ENCODE measurements at places on chromosomes 1 and 21.
A peak's percentile ranks its signal among the peaks of the same experiment; 100 is the strongest.

- peak; percentile 28 for DNase-seq
Measured at GRCh38 chr1:214261206-214262123, 19.5 kb upstream of the SMYD2 start.

DNA sequence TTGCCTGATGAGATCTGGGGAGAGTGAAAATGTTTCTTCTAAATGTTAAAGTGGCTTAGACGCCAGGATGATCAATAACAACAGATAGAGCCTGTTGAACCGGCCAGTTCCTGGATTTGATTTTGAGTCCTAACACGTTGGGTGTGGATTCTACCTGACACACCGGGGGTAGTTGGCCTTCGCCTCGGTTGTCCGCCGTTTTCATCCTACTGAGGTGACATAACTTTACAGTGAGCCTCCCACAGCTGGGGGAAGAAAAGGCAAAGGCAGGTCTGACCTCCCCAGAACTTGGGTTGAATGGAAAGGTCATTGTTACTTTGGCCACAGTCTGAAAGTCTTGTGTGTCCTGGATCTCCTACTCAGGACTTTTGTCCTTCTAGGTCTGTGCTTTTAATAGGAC is 1.1 kb downstream of the PGD start:
- DNase-seq = no peak

GRCh38 chr1:244678697-244679096 is 25.8 kb downstream of the DESI2 start:
- no peak for DNase-seq

- no peak for DNase-seq
Measured at GRCh38 chr1:188023206-188023605, 1194.5 kb downstream of the PLA2G4A start.

- no peak for DNase-seq
Measured at GRCh38 chr1:152972196-152972886, 1.9 kb downstream of the SPRR4 start.

DNA sequence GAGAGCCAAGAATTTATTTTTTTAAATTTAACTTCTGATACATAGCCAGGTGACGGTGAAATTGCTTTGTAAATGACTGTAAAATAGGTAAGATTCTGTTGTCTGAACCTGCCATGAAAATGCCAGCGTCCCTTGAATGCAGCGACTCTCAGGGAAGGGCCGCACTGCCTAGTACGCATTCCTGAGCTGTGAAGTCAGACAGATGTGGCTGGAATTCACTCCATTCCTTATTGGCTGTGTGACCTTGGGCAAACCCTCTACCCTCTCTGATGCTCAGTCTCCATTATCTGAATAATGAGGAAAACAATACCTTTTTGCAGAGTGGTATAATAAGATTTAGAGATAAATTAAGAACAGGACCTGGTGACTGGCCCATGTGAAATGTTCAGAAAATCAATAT is 167.1 kb upstream of the DAB1 start:
- DNase-seq = no peak

DNA sequence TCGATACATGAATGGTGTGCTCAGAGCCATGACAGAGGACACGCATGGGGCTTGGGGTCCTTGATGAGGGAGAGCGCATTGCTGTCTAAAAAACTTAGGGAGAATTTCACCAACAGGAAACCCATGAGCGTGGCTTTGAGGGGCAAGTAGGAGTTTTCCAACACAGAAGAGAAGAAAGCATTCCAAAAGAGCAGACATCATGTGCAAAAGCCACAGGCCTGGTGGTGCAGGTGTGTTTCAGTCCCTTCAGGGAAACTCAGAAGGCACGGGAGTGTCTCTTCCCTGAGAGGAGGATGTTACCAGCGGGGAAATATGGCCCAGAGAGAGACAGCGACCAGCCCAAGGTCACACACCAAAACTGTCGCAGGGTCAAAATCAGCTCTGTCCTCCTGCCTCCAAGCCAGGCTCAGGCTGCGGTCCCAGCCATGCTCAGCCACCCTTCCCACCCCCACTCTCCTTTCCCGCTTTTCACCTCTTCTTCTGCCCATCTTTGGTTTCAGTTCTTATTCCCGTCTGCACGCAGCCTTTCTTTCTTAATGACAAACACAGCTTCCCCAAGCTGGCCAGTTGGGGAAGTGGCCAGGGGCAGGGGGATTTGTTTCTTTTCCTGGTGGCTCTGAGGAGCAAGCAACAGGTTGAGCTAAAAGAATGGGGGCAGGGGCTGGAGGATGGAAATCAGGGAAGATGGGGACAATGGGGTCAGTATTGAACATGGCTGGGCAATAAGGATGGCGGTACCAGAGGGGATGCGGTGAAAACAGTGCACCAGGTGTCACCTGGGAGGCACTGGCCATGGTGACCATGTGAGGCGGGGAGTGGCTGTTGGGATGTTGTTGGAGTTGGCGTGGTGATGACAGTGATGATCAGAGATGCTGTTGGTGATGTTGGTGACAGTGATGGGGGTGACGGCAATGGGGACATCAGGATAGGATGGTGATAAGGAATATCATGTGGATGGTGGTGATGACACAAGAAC is 10.3 kb downstream of the LAPTM5 start:
- no peak for DNase-seq

Data from activated gamma-delta T cell (primary cell).